ENCODE measurements at places on chromosomes 1 and 21.

DNA sequence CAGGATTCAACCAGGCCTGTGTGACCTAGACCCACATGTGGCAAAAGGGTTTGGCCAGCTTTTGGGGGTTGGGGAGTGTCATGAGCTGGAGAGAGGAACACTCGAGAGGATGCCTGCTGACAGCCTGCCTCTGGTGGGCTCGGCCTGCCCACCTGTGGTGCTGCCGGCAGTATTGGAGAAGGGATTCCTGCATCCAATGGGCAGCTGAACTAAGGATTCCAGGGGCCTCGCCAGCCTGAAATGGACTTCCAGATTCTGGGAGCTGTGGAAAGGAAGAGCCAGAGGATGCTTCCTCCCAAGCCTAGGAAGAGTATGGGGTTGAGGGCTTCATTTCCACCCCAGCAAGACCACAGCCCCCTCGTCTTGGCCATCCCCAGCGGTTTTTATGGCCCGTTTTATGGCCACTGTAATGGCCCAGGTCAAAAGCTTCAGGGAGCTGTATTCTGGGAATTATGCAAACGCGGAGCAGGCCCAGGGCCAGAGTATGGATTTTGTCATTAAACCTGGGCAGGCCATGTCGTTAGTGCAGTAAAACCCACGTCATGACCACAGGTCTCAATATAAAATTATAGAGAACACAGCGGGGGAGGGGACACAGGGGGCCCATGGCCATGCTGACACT is 63.6 kb downstream of the TMEM53 start:
- no peak for DNase-seq

DNA sequence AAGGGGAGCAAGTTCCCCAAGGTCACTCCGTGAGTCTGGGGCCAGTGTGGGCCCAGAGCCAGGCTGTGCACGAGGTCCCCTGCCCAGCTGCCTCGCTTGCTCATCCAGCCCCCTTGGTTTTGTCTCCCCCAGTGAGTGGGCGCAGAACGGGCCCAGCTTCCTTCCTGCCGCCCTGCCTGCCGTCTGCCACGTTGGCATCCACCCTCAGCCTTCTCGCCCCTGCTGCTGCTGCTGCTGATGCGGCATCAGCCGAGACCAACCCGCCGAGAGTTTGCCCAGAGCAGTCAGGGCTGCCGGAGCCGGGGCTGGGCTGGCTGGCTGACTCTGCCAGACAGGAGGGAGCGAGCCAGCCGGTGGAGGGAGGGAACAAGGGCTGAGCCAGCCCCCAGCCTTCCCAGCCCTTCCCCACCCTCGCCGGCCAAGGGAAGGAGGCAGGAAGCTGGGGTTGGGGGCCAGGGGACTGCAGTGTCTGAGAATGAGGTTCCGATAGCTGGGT is 31.4 kb upstream of the WASF2 start:
- DNase-seq, result no peak

DNA sequence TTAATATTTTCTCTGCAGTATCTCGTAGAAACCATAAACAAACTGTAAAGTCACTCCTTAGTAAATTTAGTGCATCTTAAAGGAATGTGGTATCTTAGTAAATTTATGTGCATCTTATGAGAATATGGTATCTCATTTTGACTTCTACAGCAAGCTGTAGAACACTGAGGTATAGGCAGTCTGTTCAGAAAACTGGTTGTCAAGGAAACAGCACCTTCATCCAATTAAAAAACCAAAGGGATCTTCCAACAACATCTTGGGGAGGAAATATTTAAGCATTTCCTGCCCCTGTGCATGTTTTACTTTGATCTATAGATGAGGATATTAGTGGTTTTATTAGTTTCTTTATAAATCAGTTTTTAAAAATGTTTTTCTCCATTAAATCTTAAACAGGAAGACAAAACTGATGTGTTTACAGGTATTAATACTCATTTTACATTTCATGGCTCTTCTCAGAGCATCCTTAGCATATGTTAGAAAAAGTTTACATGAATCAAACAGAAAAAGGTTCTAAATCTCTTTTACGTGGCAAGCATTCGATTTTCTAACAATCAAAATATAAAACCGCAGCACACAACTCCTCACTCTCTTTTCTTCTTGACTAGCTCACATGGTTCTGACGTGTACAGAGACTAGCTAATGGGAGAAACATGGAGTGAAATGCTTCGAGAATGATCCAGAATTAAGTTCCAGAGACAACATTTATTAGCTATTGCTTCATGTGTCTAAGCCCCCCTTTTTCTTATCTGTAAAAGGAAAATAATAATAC is 668.8 kb downstream of the PTPRC start:
- DNase-seq, result no peak

DNA sequence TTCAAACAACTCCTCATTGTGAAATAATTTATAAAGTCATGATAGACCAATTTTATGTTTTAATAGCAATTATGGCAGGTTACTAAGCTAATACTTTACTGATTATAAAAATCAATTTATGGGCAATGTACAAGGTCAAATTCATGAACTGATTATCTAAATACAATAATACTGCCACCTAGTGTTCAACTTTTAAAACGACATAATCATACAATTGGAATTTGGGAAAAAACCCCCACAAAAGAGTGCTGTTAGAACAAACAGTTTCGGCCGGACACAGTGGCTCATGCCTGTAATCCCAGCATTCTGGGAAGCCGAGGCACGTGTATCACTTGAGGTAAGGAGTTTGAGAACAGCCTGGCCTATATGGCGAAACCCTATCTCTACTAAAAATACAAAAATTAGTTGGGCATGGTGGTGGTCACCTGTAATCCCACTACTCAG is 14.0 kb downstream of the GTF2B start:
- peak; percentile 45 for DNase-seq

DNA sequence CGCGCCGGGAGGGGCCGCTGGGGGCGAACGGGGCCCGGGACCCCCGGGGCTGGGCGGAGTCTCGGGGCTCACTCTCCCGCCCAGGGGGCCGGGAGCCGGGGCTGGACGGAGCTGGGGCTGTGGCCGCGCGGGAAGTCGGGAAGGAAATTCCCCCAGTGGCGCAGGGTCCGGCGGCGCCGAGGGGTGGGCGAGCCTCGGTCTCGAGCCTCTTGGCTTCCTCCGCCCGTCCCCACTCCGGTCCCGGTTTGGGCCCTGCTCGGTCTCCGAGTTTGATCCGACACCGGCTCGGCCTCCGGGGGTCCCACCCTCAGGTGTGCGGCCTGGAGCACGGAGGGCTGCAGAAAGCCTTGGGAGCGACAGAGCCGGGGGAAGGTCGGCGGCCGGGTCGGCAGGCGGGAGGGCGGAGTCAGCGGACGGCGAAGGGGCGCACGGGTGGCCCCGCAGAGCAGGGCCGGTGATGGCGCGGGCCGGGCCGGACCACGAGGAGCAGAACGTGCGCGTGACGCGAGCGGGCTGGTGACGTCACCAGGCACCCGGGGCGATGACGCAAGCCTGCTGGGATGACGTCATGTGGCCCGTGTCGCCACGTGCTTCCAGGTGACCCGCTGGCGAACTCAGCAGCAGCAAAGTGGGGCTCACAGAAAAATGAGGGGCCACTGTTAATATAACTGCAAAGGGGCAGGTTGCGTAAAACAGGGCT is 610 bp upstream of the HES4 start:
- peak; percentile 91 for DNase-seq

DNA sequence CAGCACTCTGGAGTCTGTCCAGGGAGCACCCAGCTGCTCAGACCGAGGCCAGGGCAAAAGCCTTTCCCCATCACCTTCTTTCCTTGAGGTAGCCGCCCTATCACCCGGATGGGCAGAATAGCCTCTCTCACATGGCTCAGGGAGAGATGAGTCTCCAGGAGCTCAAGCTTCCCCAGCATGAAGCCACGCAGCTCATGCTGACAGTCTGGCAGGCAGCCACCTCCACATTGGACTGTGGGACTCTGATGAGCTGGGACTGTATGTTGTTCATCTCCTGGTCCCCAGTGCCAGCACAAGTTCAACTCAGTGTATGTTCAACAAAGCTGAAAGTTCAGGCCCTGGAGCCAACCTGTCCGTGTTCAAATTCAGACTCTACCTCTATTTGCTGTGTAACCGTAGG is 75.2 kb upstream of the ZC3H12A start:
- DNase-seq, result no peak

DNA sequence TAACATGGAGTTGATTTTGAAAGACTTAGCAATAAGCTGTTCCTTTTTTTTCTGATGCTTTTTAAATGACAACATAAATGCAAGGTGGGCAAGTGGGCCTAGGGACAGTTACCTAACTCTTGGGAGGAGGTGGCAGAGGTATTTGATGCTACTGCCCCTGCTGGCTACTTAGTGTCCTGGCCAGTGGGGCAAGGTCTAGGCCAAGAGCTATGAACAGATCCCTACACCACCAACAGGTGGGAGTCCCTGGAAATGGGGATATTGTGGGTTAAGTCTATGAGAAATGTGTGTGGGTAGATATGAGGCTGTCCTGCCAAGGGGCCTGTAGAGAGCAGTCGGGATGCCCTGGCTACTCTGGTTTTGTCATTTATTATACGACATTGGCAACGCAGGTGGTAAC is 31.3 kb upstream of the B3GALT5 start:
- DNase-seq, result peak; percentile 64

DNA sequence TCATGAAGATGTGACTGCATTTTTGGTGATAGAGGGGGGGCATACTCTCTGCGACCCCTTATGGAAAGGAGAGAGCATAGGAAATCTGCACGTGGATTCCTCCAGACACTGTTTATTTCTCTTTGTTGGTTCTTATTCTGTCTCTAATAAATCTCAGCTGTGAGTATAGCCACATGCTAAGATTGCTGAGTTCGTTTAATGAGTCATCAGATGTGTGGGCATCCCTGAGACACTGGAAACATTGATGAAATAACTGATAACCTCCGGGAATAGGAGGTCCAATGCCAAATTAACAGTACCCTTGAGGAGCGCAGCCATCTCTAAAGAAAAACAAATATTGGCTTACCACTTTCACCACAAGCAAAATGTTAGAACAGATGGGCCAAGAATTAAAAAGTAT is 880.2 kb upstream of the NEGR1 start:
- no peak for DNase-seq

GRCh38 chr1:27103498-27103897 is 51.4 kb downstream of the SLC9A1 start:
- DNase-seq, result no peak

DNA sequence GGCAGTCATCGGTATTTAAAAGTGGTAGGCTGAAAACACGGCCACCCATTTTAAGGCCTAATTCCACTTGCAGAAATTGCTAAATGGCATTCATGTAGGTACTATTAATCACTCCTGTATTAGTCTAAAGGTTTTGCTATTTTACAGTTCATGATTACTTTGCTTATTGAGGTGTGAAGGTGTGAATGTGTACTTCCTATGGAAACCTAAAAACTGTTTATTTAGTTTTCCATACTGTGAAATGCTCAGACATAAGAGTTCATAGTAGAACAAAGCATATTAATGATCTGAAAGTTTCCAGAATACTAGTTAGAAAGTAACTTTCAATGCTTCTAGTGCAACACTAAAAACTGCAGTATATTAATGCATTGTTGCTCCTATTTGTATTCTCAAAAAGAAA is 69.8 kb downstream of the ITGB3BP start:
- no peak for DNase-seq

GRCh38 chr1:156797212-156797871 is 19.3 kb downstream of the SH2D2A start:
- DNase-seq, result peak; percentile 89
